ENCODE measurements at places on chromosomes 1 and 21. TPM values are rescaled to one million over a fixed set of nuclear protein-coding genes. Genes with fewer than 3 reads are reported as not detected.

Gene TAF1A
- 5.7 TPM for total RNA-seq

Gene HCRTR1
- total RNA-seq = not detected

Gene CIART
- 15.4 TPM for total RNA-seq

Gene CFAP45
- 0.14 TPM for total RNA-seq

Gene CDK18
- 42.0 TPM for total RNA-seq

Gene S100A5
- not detected for total RNA-seq

Gene AQP10
- total RNA-seq = 4.8 TPM

Gene KCNE2
- 1.7 TPM for total RNA-seq

Gene CD1B
- not detected for total RNA-seq

Gene SERINC2
- total RNA-seq = 6.7 TPM

Gene LCE1D
- total RNA-seq = not detected

Gene CRP
- not detected for total RNA-seq

Gene CD1D
- 4.6 TPM for total RNA-seq

Gene FCRL3
- total RNA-seq = not detected

Gene TTC39A
- 15.6 TPM for total RNA-seq

Gene SPRR1B
- total RNA-seq = not detected

Gene DHRS3
- 19.5 TPM for total RNA-seq

Gene NPHS2
- not detected for total RNA-seq

Gene C1orf210
- not detected for total RNA-seq

Gene SYTL1
- 14.7 TPM for total RNA-seq

Gene FAM229A
- 8.6 TPM for total RNA-seq

Measured in cardiac muscle cell (in vitro differentiated cells and primary cell).